ENCODE measurements at places on chromosomes 2 and 18.
A peak's percentile ranks its signal among the peaks of the same experiment; 100 is the strongest.

GRCh38 chr18:26215247-26215970 lies 10.8 kb upstream of the TAF4B start:
- peak; percentile 74 for DNase-seq

DNA sequence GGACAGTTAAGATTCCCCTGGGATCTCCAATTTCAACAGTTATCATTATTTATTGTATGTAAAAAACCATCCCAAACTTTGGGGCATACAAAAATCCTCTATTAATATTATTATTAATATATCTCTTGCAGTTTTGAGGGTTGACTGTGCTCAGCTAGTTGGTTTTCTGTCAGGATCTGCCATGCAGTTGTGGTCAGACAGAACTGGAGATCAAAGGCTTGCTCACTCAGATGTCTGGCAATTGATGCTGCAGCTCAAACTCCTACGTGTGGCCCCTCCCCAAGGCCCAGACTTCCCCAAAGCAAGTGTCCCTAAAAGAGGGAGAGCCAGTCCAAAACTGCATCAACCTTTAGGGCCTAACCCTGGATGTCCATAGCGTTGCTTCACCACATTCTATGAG lies 204.7 kb downstream of the TTC32 start:
- DNase-seq: no peak

GRCh38 chr2:185782223-185782769 lies 43.7 kb downstream of the FSIP2 start:
- no peak for DNase-seq

- DNase-seq: no peak
These were observed 185.9 kb downstream of the PDE1A start for GRCh38 chr2:182240862-182241371.

DNA sequence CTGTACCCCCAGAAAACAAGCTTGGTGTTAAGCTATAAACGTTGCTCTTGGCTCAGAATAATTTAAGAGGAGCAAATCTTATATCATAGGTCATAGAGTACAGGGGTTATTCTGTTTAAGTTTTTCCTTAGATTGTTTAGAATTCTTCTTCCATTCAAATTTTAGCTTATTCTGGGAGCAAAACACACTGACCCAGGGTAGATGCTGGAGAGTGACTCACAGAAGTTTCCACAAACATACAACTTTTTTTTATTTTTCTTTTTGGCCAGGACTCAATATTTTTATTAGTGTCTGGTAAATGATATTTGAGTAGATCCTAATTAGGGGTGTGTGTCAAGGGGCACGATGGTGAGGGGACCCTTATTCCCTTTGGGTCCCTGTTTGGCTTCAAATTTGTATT lies 71.5 kb upstream of the PSME4 start:
- DNase-seq: no peak

- DNase-seq: no peak
These were observed 105.0 kb upstream of the SMAD7 start for GRCh38 chr18:49055754-49056172.

- no peak for DNase-seq
These were observed 38.1 kb downstream of the RPL37A start for GRCh38 chr2:216536734-216537210.

- no peak for DNase-seq
These were observed 47.7 kb upstream of the GBX2 start for GRCh38 chr2:236215761-236216333.

DNA sequence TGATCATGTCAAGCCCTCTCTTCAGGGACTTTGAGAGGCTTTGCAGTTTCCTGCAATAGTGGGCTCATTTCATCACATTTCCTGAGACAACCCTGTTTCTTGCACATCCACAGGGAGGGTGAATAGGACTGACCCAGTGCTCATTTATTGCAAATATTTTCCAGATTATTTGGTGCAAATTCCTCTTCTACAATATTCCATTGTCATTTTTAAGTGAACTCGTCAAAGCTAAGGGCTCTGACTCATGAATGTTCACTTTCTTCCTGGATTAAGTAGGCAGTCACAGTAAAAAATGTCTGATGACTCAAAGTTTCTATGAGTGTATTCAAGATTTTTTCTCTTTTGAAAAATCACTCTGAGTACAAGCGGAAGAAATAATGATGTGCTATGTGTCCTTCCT lies 225.5 kb upstream of the GALNT5 start:
- DNase-seq: no peak

All from DND-41 (cell line).